Iris pigment epithelial cell (primary cell): ENCODE measurements at places on chromosomes 16 and 17.

GRCh38 chr17:34765291-34765690 is 185.9 kb downstream of the TMEM132E start:
- DNase-seq, result no peak

- no peak for DNase-seq
These were observed 9.9 kb upstream of the SMIM36 start for GRCh38 chr17:55521186-55521585.

DNA sequence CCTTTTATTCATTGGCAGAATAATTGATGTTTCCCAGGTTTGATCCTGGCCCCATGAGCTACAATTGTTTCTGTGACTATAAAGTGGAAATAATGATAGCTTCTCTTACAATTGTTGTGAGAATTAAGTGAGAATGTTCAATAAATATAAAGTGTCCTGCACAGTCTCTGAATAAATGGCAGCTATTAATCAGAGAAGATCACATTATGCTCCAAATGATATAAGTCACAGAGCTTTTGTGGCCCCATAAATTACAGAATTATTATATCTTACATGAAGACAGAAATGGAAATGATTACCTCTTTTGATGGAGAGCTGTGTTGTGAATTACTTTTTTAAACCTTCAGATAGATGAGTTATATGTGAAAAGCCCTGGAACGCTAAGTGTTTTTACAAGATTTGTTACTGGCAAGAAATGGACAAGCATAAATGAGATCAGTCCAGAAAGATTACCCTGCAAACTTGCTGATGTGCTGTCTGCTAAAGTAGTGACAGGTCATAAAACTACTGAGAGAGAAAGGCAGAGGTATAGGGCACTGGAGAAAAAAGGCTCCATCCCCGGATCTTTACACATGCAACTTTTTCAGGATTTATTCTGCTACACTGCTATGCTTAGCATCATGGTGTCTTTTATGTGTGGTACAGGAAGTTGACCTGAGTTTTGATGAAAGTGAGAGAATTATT is 750.9 kb upstream of the GOT2 start:
- DNase-seq, result no peak

GRCh38 chr17:44093231-44093900 is 22.8 kb downstream of the G6PC3 start:
- DNase-seq, result no peak

DNA sequence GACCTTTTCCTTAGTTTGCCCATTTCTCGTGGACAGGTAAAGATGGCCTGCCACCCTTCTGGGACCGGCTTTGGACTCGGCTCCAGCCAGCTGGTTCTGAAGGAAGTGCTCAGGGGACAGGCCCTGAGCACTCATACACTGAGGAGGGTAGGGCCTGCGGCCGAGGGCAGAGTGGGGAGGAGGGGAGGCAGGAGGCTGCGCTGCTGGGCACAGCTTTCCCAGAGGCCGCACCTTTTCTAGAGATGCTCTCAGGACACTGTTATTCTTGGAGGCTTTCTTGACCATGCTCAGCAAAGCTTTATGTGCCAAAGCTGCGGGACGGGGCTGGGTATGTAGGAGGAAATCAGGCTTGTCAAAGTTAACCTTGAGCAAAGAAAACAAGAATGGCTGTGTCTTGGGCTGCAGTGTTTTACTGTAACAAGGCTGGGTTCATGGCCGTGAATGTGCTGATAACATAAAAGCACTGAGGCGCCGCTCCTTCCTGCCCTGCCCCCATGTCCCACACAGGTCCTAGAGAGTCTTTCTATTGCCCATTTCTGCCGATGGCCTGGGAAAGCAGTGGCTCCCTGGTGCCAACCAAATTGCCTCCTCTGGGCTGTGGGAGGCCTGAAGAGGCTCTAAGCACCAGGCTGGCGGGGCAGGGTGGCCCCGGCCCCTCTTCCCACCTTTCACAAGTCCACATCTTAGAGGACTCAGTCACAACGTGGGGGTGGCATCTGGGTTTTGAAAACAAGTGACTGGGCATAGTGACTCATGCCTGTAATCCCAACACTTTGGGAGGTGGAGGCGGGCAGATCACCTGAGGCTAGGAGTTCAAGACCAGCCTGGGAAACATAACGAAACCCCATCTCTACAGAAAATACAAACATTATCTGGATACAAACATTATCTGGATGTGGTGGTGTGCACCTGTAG is 22.3 kb upstream of the TIMP2 start:
- DNase-seq, result no peak

GRCh38 chr17:36837195-36837938 is 99.9 kb upstream of the LHX1 start:
- DNase-seq, result no peak

DNA sequence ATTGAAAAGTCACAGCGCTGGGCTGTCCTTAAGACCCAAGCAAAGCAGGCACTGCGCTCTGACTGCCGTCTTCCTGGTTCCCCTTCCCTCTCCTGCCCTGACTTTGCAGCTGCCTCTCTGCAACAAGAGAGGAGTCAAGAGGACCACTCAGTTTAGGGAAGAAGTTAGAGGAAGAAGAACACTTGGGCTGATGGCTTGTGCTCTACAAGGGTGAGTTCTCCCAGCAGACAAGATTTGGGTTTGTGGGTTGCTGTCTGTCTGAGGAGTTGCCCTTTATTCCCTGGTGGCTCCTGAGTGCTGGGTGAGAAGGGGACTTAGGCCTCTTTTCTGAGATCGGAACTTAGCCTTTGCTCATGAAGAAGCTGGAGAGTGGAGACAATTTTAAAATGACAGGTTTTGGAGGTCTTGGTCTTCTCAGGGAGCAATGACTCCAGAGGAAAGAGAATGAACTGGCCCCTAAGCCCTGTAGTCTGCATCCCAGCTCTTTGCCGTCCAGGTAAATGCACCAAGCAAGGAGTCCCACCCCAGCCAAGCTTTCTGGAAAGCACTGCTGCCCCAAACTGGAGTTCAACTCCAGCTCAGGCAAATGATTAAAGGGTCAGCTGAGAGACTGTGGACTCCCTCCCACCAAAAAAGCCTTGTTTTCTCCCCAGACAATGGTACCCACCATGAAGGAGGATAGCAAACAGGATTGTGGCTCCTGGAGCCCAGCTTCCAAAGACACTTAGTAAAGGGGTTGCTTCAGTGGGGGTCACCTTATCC is 2.7 kb upstream of the HOXB9 start:
- DNase-seq, result no peak

DNA sequence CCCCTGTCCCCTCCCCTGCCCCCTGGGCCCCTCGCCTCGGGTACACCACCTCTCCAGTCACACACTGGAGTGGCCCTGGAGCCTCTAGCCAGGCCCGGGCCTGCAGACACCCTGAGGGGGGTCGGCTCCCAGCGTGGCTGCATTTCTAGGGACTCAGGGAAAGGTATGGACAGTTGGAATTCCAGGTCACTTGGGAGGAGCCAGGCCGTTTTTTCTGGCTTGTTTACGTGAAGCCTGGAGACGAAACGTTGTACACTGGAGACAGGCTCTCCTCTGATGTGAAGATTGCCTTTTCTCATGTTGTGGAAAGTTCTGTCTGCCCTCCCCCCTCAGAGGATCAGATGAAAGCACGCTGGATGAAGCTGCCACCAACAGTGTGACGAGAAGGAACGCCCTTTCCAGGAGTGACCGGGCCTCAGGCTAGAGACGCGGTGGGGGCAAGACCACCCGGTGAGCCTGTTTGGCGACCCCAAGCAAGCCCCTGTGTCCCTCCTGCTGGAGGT is 4.0 kb upstream of the PPP1R27 start:
- no peak for DNase-seq

DNA sequence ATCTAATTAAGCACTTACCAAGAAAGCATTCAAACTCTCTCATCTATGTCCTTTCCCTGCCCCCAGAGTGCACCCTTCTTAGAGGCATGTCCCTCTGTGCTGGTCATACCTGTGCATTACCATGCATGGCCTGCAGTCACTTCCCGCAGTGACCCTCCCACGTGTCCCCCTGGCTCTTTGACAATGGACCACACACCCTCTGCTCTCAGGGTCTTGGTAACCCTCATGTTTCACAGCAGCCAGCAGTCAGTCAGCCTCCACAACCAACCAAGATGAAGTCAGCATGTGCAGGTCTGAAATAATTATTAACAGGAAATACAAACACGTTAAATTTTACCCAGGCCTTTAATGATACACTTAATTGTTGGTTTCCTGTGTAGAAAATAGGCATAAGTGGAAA is 10.1 kb downstream of the KRT33A start:
- DNase-seq, result no peak

DNA sequence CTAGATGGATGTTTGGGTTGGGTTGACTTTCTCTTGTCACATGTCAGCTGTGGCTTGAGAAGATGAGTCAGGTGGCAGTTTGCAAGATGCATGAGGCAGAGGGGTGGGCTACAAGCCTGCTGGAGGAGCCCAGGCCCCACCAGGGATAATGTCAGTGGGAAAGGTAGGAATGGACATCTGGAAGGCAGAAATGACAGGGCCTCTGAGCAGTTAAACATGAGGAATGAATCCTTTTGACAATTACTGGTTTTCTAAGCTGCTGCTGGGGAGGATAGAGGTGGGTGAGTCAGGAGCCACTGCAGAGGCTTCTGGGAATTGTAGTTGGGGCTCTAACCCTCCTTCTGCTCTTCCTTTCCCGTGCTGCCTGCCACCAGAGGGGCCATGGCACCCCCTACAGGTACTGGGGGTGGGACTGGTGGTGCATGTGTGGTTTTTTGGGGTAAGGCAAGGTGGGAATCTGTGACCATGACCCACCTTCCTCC is 15.7 kb downstream of the SLC52A1 start:
- DNase-seq, result peak; percentile 15

DNA sequence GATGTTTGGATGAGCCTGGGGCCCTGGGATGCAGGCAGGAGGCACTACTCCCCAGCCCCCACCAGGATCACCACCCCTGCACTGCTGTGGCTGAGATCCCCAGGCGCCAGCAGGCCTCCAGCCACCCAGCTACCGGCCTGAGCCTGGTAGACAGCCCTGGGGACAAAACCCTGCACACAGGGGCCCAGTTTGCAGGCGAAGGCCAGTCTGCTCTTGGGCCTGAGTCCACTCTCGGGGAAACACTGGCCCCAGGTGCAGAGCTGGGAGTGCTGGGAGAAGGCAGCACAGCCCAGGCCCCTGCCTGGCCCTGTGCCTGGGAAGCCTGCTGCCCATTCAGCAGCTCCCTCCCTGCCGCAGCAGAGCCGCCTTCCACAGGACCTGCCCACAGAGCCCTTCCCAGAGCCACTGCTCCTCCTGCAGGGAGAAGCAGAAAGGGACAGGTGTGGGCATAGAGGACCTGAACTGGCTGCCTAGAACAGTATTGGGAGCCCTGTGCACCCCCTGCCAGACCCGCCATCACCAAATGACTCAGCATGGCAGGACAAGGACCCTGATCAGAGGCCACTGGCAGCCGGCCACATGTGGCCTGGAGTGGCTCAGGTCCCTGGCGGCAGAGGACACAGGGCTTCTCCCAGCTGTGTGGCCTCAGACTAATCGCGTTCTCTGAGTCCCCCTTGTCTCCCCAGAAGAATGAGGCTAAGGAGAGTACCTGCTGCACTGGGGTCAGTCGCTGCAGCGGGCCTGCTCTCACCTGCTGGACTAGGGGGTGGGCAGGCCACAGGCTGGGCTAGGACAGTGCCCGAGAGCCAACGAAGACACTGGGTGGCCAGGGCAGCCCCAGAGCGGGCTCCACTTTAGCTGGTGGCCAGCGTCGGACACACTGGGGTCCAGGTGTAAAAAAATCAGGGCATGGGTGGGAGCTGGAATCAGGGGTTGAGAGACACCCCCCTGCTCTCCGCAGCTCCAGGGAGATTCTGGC is 10.7 kb downstream of the MSRB1 start:
- peak; percentile 10 for DNase-seq
